ENCODE measurements at places on chromosomes 7 and 10.

- DNase-seq, result no peak
These were observed 1126.1 kb upstream of the LRRN3 start for GRCh38 chr7:109964780-109965179.

GRCh38 chr10:94149702-94150101, 156.0 kb downstream of the PLCE1 start:
- DNase-seq, result no peak

DNA sequence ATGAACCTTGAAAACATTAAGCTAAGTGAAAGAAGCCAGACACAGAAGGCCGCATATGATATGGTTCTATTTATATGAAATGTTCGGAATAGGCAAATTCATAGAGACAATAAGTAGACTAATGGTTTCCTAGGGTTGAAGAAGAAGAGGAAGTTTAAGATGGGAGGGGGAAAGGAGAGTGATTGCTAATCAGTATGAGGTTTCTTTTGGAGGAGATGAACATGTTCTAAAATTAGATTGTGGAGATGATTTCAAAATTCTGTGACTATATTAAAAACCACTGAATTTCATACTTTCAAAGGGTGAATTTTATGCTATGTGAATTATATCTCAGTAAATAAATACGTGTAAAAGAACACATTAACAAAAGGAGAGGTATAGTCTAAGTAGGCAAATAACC, 176.4 kb upstream of the HPS1 start:
- no peak for DNase-seq

GRCh38 chr7:68785036-68785435, 813.2 kb upstream of the AUTS2 start:
- DNase-seq, result no peak
